CD8-positive, alpha-beta T cell (primary cell): ENCODE measurements at places on chromosomes 7 and 10.

- DNase-seq = no peak
Measured at GRCh38 chr7:46153583-46153950, 232.5 kb upstream of the IGFBP3 start.

- DNase-seq = peak; percentile 65
Measured at GRCh38 chr10:98267894-98268693, at the start of gene LOXL4. Gene LOXL4, minus strand, starts transcription at chr10:98268194. Its CDS starts 5,175 bp downstream, at chr10:98263019.

- no peak for DNase-seq
Measured at GRCh38 chr7:121202834-121203233, 126.0 kb upstream of the WNT16 start.

- DNase-seq = peak; percentile 56
Measured at GRCh38 chr7:14691597-14692203, 210.9 kb downstream of the DGKB start.

- no peak for DNase-seq
Measured at GRCh38 chr10:104640339-104641186, 527 bp upstream of the SORCS3 start.

GRCh38 chr10:10431422-10432066 lies 586.1 kb upstream of the CELF2 start:
- DNase-seq = no peak

DNA sequence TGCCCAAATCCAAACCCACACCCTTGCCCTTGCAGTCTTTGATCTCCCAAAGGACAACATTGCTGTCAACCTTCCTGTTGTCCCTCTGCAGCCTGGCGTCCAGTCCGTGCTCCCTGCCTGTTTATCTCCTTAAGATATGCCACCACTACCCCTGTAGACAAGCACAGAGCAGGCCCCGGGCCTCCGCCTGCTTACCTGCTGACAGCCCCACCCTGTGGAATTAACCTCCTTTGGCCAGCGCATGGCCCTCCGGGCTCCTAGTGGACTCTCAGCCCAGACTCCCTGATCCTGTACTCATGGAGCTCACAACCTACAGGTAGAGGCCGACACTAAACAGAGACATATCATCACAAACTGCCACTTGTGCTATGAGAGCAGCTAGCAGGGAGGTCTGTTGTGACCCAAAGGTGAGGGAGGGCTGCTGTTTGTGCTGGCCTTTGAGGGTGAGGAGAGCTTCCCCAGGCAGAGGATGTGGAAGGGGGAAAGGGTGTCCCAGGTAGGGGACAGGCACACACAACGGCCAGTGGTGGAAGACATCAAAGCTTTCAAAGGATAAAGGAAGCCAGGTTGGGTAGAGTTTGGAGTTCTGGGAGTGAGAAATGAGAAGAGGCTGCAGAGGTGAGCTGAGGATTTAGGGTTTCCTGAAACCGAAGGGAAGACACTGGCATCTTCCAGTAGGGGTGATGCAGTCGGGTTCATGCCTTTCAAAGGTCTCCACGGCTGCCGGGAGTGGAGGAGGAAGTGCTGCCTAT lies 174.5 kb upstream of the ZMIZ1 start:
- no peak for DNase-seq

DNA sequence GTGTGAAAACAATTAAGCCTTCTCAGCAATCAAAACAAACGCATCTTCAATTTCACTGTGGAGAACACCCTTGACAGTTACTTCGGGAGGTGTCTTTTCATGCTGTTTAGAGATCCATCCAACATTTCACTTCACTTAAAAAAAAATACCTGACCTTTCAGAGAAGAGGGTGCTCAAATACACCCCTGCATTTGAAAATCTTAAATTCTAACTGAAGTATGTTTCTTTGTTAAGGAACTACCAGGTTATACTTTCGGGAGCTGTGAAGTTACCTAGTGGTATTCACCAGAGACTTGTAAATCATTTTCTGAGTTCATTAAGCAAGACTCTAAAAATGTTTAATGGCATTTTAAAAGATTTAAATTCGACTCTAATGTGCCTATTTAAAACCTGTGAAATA lies 38.8 kb downstream of the CNPY1 start:
- no peak for DNase-seq

- DNase-seq = no peak
Measured at GRCh38 chr10:36500266-36500665, 625.1 kb upstream of the ANKRD30A start.

GRCh38 chr10:24848195-24848594 lies 104.2 kb downstream of the PRTFDC1 start:
- no peak for DNase-seq

DNA sequence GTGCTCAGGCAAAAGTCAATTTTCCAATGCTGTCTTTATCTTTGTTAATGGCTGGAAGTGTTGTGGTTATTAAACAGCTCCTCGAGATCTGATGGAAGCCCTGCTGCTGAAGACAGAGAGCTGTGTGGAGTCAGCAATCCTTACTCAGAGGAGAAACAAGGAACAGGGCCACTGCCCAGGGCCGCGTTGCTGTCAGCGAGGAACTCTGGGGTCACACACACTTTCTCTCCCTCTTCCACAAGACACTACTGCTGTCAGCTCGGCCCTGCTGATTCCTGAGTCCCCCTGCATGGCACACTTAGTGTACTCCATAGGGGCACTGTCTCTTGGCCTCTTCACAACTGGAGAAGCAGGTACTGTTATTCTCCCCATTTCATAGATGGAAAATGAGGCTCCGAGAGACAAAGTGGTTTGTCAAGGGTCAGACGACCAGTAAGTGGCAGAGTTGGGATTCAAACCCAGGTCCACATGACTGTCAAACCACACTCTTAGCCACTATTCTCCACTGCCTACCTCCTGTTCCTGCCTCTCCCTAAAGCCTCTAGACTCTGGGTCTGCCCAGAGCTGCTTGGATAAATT lies 29.3 kb upstream of the PDCD4 start:
- no peak for DNase-seq

- DNase-seq = peak; percentile 40
Measured at GRCh38 chr10:92839191-92840085, 8.9 kb upstream of the EXOC6 start.

DNA sequence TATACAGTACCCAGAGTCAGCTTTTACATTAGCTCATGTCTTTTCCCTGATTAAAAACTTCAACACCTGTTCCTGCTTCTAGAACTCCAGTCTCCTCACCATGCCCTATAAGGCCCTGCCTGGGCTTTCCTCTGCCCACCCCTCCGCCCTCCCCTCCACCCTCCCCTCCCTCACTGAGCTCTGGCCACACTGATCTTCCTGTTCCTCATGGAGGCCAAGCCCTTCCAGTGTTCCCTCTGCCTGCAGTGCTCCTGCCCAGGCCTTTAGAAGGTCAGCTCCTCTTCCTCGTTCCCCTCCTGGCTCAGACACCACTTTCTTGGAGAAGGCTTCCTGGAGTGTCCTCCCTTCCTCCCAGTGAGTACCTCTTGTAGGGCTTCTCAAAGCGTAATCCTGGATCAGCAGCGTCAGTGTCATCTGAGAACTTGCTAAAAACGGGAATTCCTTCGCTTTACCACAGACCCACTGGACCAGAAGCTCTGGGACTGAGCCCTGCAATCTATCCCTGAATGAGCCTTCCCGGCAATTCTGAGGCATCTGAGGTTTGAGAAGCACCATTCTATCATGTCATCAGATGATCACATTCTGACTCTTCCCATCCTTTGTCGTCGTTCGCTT lies 3.7 kb downstream of the PDZD7 start:
- DNase-seq = no peak

DNA sequence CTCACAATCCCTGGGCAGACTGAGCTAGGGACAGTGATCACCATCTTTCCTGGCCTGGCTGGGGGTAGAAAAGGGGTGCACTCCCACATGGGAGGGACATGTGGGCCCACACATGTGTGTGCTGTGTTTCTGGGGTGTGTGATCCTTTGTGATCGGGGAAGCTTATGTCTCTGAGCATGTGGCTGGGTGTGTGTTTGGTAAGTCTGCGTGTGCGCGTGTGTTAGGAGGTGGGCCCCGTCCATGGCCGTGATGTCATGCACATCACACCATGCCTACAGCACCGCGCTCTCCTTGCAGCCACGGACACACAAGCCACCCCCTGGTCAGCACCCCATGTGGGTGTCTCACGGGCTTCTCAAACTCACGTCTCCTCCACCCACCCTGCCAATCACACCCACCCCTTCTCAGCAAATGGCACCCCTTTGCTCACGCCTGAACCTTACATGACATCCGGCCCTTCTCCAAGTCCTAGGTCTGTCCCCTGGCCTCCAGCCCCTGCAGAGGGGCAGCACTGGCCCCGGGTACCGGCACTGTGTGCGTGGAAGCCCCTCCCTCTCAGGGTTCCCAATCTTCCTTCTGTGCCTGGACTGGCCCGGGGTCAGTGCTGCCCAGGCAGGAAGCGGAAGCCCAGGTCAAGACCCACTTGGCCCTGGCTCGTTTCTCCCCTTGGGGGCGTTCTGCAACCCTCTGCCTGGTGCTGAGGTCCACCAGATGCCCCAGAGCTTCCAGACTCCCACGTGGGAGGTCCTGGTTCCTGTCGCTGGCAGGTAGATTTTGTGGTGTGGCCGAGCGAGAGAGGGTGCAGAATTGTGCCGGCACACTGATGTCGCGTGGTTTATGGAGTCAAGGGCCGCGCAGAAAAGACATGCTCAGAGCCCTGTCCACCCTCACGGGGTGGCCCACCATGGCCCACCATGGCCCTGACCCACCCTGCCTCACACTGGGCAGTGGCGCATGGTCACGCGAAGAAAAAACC lies 12.6 kb downstream of the SLC29A4 start:
- DNase-seq = no peak

- DNase-seq = no peak
Measured at GRCh38 chr7:149325248-149325647, 63.3 kb downstream of the ZNF783 start.

DNA sequence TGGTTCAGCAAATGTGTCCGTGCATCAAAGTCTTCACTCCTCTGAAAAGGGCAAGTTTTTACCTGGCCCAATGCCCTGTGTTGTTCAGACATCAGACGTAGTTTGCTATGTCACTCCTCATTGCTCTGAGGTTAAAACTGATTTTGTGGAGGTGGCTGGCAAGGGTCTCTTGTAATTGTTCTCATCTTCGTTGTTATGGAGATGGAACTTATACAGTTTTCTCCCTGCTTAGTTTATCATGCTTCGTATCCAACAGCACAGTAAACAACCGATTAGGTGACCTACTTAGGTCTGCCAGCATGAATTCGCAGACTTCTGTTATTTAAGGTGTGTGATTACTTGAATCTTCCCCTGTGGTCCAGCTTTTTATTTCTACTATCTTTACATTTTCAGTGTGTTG lies 274.1 kb upstream of the SMIM30 start:
- DNase-seq = no peak

DNA sequence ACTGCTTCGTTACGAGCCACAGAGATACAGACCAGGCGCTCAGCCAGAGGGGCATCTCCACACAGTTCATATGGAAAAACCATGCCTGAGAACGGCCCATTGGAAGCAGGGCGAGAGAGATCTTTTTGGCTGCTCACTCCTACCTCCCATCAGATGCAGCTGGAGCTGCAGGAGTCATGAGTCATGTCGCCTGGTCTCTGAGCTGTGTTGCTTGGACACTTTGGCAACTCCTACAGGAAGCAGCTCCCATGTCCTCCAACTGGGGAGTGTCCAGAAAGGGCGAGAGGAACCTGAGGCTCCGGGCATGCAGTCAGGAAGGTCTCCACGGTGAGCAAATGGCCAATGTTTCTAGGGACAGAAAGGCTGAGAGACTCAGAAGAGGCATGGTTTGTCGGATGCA lies 24.9 kb downstream of the INSIG1 start:
- DNase-seq = no peak

- DNase-seq = no peak
Measured at GRCh38 chr7:128938544-128939074, 882 bp downstream of the IRF5 start.

GRCh38 chr10:123100030-123100762 lies 35.6 kb upstream of the HMX3 start:
- DNase-seq = no peak

DNA sequence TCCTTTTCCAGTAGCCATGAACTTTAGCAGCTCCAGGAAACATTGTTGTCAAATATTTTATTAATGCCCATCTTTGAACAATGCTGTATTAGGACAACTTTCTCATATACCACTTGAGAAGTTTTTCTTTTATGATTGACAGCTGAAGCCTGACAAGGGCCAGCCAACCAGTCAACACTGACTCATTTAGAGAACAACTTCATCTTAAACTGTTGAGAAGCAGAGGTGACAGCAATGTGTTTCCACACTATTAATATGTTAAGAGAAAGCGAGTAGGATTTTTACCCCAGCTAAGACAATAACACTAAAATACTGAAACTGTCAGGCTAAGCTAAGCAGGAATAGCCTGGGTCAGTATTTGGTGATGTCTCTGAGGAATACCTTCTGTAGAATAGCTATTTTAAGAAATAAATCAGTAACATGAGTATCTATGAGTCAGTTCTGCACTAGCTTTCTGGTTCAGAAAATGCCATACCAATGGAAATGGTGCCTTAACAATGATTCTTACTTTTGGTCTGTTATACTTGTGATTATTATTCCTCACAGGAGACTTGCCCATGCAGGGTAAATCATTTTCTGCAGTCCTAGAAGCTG lies 168.8 kb upstream of the POT1 start:
- DNase-seq = no peak

- DNase-seq = no peak
Measured at GRCh38 chr10:56222237-56222636, 138.8 kb downstream of the ZWINT start.

GRCh38 chr7:68689087-68689433 lies 909.2 kb upstream of the AUTS2 start:
- DNase-seq = no peak

- no peak for DNase-seq
Measured at GRCh38 chr7:10474048-10474447, 499.6 kb upstream of the PHF14 start.

DNA sequence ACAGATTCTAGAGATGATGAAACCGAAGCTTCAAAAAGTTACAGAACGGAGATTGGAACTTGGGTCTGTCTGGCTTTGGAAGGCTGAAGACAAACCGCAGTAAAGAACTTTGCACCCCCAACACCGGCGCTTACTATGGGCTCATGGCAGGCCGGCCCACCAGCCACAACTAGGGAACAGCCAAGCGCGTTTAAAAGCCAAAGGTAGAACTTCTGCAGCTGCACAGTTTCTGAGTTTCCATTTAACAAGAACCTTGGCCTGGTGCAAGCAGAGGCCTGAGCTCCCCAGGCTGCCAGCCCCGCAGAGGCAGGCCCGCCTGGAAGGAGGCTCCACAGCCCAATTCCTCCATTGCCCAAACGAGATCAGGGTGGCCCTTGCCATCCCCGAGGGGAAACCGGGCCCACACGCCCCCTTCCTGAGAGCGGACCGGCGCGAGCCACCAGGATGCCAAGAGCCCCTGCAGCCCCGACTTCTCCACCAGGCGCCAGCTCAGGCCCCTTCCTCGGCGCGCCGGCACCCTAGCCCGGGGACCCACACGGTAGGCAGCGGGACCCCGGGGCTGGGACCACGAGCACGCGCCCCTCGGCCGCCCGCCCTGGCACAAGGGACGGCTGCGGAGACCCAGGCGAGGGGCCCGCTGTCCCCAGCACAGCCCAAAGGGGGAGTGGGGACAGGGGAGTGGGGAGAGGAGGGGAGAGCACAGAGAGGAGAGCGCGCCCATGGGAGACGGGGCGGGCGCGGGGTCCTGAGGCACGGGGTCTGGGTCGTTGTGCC lies 566 bp downstream of the MAD1L1 start:
- DNase-seq = no peak
